Mesenchymal stem cell (in vitro differentiated cells and primary cell): ENCODE measurements at places on chromosomes 2 and 18.

DNA sequence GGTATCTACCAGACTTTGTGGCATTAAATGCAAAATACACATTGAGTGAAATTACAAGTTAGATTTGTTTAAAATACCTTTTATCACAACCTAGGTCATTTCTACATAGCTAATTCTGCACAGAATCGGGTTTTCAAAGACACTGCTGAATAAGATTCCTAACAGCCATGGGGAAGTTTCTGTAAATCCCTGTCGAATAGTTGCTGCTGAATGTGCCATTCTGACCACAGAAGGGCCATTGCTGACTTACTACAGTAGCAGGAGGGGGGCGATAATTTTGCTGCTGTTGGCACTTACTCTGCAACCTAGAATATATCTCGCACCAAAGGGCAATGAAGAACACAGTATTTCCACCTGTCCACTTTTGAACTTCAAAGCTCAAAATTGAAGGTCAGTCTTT is 232.8 kb downstream of the TCF4 start:
- no peak for DNase-seq

DNA sequence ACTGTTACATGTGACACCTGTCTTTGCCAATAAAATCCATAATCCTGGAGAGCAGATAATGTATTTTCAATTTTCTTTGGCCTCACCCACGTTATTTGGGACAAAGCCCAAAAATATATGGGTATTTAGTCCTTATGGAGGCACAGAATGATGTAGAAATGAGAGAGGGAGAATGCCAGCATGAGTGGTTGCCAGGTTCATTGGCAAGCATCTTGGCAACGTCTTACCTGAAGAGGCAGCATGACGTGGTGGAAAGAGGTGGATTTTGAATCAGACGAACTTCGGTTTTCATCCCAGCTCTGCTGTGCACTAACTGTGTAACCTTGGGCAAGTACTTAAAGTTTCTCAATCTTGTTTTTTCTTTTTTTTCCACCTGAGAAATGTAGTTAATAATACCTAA is 969.6 kb upstream of the PIK3C3 start:
- no peak for DNase-seq

DNA sequence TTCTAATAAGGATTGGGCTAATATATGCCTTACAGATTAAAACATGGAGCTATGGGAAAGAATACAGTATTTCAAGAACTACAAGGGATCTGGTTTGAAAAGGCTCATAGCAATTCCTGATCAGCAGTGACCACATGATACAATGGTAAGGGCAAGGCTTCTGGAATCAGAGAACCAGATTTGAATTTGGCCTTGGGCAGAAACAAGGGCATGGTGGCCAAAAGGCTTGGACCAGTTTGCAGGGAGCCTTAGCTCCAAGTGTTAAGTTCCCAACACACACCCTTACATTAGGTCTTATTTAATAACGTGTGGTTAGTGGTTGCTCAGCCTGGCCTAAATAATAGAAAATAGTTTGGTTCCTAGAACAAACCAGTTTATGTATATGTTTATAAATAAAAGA is 87.7 kb downstream of the ZAP70 start:
- no peak for DNase-seq

- DNase-seq = no peak
Measured at GRCh38 chr2:129880971-129881370, 98.5 kb upstream of the RAB6C start.

GRCh38 chr2:143649226-143649740 is 520.1 kb downstream of the ARHGAP15 start:
- no peak for DNase-seq

DNA sequence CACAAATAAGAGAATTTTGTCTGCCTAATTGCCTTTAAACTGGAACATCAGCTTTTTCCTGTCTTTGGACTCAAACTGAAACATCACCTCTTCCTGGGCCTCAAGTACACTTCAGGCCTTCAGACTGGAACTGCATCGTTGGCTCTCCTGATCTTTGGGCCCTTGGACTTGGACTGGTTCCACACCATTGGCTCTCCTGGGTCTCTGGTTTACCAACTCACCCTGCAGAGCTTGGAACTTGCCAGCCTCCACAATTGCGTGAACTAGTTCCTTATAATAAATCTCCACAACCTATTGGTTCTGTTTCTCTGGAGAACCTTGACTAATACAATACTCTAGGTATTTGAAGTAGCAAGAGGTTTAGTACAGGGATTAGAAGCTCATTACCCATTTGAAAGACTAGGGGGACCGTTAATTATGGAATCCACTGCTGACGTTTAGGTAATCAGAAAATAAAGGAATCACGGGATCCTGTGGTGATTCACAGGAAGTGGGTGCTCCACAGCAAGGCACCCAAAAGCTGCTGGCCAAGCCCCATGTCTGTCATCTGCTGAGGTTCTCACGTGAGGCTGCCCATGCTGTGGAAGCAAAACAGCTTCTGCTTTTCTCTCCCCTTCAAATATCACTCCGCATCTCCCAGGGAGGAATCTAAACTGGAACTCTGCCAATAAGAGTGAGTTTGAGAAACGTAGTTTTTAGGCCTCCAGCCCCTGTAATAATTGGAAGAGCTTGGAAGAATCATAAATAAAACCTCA is 20.0 kb upstream of the SGPP2 start:
- no peak for DNase-seq

DNA sequence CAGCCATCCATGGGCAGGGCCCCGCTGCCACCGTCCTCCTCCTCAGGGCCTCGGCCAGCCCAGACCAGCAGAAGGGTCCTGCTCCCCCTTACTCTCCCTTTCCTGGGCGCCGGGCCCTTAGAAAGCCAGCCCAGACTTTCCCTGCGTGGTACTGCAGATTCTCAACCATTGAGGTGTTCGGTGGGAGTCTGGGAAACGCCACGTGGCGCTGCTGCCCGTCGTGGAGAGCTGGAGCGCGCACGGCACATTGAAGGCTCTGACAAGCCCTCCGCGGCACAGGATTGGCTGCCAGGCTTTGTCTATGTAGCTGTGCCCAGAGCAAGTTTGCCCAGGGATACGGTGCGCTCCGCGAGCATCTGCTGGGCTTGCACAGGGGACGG is 10.4 kb upstream of the KLHL30 start:
- no peak for DNase-seq

DNA sequence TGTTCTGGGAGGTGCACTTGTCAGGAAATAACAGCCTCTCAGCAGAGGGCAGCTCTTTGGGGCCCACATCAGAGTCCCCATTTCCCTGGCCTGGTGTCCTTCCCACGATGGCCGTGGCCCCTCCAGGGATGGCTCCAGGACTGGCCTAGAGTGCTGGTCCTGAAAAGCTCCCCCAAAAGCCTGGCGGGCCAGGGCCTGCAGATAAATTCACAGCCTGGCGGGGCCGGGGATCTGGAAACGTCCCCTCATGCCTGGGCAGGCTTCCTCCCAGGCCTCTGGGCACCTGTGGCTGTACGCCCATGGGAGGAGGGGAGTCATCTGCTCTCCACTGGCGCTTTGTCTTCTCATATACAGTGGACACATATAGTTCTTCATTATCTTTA is 52.6 kb upstream of the HS6ST1 start:
- no peak for DNase-seq

GRCh38 chr2:14902953-14903352 is 270.4 kb downstream of the LRATD1 start:
- no peak for DNase-seq

GRCh38 chr2:157627594-157628476 is 829 bp downstream of the ACVR1C start:
- peak; percentile 2 for DNase-seq

- no peak for DNase-seq
Measured at GRCh38 chr2:102099536-102100298, 42.8 kb upstream of the IL1R1 start.

DNA sequence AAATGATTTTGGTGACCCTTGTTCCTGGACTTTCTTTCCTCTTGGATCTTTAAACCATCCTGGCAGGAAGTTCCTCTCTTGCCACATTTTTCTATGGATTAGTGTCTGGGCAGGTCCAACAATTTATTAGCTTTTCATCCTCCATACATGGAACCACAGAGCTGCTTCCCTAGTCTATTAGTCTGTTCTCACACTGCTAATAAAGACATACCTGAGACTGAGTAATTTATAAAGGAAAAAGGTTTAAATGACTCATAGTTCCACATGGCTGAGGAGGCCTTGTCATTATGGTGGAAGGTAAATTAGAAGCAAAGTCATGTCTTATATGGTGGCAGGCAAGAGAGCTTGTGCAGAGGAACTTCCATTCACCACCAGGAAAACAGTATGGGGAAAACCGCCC is 122.9 kb downstream of the DDX1 start:
- DNase-seq = no peak

- DNase-seq = peak; percentile 41
Measured at GRCh38 chr2:132974467-132975095, 304.6 kb upstream of the LYPD1 start.

- no peak for DNase-seq
Measured at GRCh38 chr18:66440433-66440832, 163.5 kb downstream of the CDH19 start.

DNA sequence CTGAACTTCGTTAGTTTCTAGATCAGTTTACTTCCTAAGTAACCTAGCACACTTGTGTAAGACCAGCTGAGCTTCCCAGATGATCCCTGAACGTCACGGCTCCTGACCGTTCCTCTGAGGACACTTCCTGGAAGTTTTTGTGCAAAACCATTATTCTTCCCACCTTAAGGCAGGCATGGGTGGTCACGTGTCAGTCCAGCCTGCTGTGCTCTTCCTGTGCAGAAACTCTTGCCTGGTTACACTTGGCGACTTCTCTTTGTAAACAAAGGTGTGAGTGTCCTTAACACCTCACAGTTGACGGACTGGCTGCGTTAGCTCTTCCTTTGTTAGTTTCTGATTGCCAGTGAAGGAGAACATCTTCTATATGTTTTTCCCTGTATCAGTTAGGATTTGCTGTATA is 118.3 kb downstream of the SH3RF3 start:
- DNase-seq = no peak

DNA sequence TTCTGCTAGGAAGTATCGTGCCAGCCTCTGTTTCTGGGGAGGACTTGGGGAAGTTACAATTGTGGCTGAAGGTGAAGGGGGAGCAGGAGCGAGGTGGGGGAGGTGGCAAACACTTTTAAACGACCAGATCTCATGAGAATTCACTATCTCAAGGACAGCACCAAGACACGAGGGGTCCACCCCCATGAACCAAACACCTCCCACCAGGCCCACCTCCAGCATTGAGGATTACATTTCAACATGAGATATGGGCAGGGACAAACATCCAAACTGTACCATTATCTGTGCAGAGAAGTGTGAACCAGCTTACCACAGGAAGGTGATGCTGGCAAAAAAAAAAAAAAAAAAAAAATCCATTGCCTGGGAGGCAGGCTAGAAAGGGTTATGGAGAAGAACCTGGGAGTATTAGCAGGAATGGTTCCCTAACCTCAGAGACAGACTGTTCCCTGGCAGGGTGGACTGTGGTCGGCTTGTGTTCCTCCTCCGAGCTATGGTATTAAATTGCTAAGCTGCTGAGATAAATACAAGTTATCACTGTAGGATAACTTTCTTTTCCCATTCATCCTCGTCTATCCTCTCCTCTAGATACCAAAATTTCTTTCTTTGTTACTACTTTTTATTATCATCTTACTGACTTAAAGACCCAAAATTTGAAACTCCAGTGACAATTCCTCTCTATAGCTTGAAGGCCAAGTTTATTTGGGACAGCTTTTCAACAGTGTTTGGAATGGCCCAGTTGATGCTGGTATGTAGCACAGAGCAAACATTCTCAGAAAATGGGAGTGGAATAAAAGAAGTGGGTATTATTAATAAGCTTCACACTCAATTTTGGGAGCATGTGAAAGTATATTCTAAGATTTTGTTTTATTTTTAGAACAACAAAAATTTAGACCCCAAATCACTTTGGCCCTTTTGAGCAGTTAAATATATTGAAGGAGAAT is 73.7 kb upstream of the MAP3K20 start:
- DNase-seq = no peak

- DNase-seq = peak; percentile 52
Measured at GRCh38 chr2:213229814-213230213, 54.5 kb upstream of the SPAG16 start.

- DNase-seq = no peak
Measured at GRCh38 chr2:162342841-162343240, 1.1 kb upstream of the GCA start.

DNA sequence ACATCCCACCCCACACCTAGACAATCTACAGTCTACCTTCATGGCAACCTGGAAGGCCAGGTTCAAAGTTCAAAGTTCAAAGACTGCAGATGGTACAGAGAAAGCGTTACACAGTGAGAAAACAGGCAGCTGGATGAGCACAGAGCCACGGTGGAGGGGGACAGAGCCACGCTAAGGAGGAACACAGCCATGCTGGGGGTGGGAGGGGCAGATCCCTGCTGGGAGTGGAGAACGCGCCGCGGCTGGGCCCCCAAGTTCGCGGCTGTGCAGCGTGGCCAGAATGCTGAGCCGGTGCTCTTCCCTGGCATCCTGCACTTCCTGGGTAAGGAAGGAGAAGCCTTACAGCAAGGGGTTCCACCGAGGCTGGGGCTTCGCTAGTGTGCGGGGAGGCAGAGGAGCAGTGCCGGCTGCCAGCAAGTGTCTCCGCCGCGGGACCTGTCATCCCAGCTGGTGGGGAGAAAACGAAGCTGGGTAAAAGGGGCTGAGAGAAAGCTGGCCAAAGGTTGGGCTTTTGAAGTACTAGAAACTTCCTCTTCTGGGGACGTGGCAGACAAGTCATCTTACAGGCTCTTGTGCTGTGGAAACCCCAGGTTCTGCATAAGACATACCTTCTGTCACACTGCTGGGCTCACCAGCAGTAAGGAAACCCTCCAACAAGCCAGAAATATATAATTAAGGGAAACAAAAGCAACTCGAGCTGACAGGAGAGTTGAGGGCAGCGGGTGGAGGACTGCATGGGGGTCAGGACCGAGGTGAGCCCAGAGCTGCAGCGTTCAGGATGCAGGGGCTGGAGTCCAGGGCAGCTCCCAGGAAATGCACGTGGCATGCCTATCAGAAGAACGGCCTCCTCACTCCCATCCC is 115.5 kb downstream of the HDAC4 start:
- DNase-seq = peak; percentile 33

DNA sequence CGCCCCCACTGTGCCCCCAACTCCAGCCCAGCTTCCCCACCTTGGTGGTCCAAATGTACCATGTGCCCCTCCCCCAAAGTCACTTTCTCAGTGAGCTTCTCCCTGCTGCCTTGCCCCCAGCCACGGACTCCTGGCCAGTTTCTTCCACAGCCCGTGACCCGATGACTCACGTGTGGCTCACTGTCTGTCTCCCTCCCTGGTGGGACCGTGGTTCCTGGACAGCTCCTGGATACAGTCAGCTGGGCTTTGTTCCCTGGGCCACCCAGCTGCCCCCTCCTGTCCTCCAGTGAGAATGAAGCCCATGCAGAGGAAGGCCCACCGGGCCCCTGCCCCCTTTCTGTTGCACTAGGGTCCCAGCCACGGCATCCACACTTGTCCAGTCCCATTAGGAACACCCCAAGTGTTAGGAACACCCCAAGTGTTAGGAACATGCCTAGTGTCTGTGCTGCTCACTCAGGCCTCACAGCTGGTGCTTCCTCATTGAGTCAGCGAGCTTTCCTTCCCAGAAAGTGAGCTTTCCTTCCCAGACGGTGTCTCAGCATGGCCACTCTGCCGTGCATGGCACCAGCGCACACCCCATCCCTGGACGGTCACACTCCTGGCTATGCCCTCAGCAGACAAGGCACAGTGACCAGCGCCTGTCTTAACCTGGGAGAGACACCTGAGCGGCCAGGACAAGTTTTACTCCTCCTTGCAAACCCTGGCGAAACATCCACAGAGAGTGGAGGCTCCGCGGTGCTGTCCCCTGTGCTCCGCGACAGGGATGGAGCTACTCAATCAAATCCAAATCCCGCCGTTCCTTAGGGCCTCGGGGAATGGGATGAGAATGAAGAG is 44.8 kb upstream of the CTDP1 start:
- no peak for DNase-seq

GRCh38 chr2:120271711-120272379 is 19.2 kb downstream of the RALB start:
- no peak for DNase-seq

GRCh38 chr2:233445152-233445830 is 91.0 kb downstream of the DGKD start:
- no peak for DNase-seq
